ENCODE measurements at places on chromosomes 13 and 19.

DNA sequence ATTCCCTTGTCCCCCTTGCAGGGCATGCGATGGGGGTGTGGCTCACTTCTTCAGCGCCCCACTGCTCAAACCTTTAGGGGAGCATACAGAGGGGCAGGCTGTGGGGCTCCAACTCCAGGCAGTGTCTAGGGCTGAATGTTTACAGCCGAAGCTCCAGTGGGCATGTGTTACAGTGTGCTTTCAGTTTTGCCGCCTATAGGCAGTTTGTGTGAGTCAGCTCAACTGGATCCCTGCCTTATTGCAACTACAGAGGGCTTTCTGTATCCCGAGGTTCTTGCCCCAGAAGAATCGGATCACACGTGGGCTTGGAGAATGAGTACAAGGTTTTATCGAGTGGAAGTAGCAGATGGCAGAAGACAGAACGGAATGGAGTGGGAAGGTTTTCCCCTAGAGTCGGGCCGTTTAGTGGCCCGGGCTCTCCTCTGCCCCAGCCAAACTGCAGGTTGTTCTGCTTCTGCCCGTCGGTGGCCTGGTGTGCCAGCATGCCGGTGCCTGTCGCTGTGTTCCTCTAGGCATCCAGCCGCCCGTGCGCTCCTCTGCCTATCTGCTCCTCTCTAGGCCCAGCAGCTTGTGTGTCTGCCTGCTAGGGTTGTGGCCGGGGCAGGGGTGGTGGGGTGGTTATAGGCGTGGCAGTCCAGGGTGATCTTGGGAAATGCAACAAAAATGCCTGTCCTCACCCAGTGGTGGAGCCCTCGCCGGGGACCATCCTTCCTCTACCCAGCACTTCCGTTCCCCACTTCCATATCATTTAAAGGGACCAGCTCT is 435.9 kb upstream of the SGCG start:
- no peak for DNase-seq

DNA sequence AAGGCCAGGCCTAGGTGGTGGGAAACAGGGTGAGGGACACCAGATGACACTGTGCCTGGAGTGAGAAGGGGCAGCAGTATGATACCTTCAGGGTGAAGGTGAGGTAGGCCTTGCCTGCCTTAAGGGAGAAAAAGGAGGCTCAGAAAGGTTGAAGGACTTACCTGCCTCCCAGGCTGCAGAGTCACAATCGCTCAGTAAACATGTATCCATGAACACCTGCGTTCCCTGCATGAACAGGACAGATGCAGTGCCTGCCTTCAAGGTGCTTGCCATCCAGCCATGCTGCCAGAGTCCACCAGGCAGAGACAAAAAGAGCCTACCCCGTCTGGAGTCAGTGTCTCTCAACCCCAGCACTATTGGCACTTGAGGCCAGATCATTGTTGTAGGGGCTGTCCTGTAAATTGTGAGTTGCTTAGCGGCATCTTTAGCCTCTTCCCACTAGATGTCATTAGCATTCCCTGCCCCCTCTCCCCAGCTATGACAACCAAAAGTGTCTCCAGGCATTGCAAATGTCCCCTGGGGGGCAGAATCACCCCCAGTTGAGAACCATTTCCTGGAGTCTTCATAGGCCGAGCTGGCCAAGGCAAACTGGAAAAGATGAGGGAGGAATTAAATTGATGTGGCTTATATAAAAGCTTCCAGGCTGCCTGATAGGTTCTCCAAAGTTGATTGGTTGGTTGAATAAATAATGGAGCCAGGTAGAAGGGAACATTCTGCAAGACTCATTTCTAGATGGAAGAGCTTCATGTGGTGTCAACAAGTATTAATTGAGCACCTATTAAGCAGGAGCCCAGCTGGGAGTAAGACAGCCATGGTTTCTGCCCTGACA is 1.7 kb downstream of the MAP3K10 start:
- DNase-seq, result no peak

GRCh38 chr19:8352134-8352827 is 9.2 kb upstream of the KANK3 start:
- DNase-seq, result no peak

DNA sequence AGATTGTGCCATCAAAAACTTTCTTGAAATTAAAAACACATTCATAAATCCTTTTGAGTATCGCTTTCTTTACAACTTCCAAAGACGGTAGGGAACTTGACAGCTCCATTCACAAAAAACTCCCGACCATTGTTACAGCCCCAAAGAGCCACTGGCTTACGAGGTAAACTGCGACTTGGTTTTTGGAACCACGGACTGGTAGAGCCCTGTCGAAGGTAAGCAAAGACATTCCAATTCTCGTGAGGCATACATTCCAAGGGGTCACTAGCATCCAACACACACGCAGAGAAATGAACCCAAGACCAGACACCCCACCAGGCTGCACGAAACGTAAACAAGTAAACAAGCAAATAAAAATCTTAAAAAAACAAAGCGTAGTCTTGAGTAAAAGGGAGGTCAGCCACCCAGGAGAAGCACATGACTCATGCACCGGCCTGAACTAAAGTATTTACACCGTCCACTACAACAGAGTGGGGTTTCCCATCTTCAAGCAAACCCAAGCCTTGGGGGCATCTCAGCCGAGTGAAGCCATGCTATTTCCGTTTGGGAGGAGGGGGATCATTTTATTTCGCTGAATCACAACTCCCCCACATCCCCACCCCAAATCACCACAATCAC is 1.4 kb downstream of the BRD4 start:
- DNase-seq, result peak; percentile 10

- DNase-seq, result no peak
Observed at GRCh38 chr13:100275746-100276145, 186.9 kb downstream of the PCCA start.

DNA sequence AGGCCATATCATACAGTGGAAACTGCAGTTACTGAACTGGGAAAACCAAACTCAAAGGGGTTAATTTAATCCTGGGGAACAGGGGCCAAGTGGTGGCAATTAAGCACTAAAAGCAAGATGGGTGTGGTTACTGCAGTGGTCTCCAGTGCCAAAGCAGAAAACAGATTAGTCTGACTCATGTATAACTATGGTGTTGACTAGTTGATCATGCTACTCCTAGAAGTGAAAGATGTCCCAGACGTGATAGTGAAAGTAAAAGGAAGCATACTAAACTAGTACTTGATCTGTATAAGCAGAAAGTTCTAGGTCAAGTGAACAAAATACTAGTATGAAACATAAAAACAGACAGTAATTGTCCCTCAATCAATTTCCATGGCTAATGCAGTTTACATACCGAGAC is 360.0 kb upstream of the SLITRK5 start:
- DNase-seq, result no peak

- no peak for DNase-seq
Observed at GRCh38 chr13:73729046-73729445, 405.2 kb downstream of the KLF12 start.

DNA sequence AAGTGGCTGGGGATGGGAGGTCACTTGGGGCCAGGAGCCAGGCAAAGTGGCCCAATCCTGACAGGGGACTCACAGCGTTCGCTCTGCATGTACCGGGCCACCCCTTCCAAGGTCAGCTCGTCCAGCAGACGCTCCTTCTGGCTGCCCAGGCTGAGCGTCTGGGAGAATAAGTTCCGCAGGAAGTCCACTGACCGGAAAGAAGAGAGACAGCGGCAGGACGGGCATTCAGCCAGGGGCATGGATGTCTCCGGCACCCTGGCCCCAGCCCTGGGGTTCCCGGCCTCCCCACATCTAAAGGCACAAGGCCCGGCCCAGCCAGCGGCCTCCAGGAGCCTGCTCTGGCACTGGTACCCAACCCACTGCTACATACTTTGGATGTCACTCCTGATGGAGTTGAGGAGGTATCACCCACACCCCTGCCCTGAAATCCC is 6.1 kb downstream of the SIRT2 start:
- DNase-seq, result no peak

- DNase-seq, result peak; percentile 62
Observed at GRCh38 chr19:14563989-14564651, 7.7 kb downstream of the NDUFB7 start.

DNA sequence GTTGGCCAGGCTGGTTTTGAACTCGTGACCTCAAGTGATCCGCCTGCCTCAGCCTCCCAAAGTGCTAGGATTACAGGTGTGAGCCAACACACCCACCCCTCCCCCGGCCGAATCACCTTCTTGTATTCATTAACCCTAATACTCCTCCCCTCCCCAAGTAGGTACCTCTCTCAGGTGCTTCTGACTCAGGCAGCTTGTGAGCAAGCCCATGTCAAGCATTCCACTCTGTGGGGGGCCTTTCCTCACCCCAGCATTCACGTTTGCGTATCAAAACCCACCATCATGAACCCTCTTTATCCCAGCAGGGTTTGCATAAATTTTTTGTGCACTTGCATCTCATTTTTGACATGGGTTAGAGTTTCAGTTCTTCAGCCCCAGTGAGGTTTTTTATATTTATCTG is 23.6 kb upstream of the RFXAP start:
- DNase-seq, result no peak

DNA sequence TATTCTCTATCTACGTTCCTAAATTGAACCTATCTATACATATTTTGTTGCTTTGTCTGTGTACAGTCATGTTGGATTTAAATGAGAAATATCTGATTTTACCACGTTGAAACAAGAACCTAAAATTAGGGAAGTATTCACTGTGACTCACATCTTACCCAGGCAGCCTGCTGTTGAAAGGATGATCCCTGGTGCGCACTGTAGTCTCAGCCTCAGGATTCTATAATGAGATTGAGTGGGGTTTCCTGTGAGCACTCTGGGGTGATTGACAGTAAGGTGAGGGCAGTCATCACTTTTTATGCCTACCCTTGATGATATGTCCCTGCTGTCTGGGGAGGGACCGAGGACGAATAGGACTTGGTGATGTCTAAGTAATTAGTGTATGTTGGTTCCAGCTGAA is 35.4 kb downstream of the PCCA start:
- no peak for DNase-seq

- DNase-seq, result no peak
Observed at GRCh38 chr19:56681702-56682101, 10.1 kb upstream of the ZNF835 start.

GRCh38 chr13:23621316-23621645 is 51.1 kb downstream of the TNFRSF19 start:
- DNase-seq, result no peak

GRCh38 chr13:110262508-110263291 is 44.3 kb downstream of the COL4A1 start:
- DNase-seq, result no peak

GRCh38 chr13:113322043-113322461 is 25.0 kb downstream of the LAMP1 start:
- DNase-seq, result no peak

- DNase-seq, result no peak
Observed at GRCh38 chr13:57123681-57124080, 17.0 kb upstream of the PRR20A start.

GRCh38 chr19:33245948-33246708 is 20.5 kb upstream of the SLC7A10 start:
- no peak for DNase-seq

DNA sequence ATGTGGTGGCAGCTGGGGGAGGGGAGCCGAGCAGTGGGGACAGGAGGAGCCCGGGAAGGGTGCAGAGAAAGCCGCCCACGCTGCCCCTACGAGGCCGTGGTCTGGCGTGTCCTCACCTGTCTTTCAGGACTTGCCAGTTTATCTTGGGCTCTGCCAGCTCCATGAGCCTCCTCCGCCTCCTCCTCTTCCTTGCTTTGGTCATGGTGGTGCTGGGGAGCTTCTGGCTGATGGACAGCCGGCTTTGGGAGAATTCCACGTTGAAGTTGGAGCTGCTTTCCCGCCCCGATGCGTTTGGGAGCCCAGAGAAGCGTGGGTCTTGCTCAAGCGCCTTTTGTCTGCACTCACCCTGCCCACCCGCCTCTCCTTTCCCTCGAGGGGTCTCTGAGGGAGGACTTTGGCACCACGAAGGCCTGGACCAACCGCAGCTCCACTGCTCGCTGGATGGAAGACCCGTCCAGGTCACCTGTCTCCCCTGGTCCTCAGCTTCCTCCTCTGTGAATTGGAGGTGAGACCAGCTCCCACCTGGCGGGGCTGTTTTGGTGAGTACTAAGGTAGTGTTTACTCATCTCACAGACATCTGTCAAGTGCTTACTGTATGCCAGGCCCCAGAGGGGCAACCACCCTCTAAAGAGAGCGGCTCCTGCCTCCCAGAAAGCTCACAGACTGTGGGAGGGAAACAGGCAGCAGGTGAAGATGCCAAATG is 29.7 kb upstream of the MIER2 start:
- no peak for DNase-seq

DNA sequence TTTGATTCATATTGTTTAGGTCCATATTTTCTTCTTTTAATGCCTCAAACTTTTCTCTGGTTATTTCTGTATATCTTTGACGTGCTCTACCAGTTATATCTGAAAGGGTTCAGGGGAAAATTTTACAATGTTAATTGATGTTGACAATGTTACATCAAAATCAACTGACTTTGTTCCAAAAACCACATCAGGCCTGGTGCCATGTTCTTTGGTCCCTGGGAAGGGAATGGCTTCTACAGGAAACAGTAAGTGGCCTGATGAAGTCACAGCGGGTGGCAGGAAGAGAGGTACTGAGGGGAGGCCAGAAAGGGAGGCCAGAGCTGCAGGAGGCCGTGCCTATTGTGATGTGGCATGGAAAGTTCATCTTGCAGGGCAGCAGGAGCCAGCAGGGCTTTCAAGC is 38.2 kb downstream of the CEP89 start:
- DNase-seq, result no peak

GRCh38 chr19:23318143-23318542 is 67.9 kb upstream of the ZNF724 start:
- DNase-seq, result no peak

GRCh38 chr13:99151516-99151915 is 49.1 kb upstream of the UBAC2 start:
- no peak for DNase-seq

GRCh38 chr19:14198384-14199376 is 7.3 kb downstream of the ADGRL1 start:
- no peak for DNase-seq

DNA sequence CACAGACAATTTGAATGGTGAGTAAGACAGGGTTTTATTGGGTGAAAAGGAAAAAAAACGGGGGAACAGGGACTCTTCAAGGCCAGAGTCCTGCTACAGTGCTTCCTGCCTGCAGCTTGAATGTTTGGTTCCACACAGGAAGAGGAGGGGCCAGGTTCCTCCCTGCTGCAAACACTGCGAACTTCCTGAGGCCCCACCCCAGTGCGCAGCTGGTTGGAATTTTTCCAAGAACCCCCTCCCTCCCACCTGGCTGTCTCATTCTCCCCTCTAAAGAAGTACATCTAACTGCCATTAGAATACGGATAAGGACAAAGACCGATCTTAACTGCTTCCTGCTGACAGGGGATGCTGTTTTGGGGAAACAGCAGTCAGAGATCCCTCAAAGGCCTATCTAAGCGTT is 184.9 kb downstream of the GGACT start:
- no peak for DNase-seq

DNA sequence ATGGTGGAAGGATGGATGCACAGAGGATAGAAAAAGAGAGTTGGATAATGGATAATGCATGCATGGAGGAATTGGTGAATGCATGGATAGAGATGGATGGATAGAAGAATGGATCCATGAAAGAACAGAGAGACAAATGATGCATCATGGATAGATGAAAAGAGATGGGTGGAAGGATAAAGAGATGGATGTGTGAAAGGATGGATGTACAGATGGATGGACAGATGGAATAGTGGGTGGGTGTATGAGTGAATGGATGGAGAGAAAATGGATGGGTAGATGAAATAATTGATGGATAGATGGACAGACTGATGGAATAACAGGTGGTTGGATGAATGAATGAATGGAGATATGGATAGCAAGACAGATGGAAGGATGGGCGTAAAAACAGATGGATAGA is 25.7 kb downstream of the OLFM2 start:
- DNase-seq, result no peak

GRCh38 chr13:20495087-20496023 is 30.3 kb downstream of the CRYL1 start:
- peak; percentile 74 for DNase-seq

Data from activated CD4-positive, alpha-beta T cell treated with anti-CD3 and anti-CD28 coated beads, Interleukin-2, amount 10 ng/mL, durations not matched to agents 7 days and 5 days (primary cell).